Stimulated activated CD8-positive, alpha-beta memory T cell treated with anti-CD3 and anti-CD28 coated beads, Interleukin-7, amount 100 ng/mL, for 1 hour (primary cell): ENCODE measurements at places on chromosomes 3 and 15.

DNA sequence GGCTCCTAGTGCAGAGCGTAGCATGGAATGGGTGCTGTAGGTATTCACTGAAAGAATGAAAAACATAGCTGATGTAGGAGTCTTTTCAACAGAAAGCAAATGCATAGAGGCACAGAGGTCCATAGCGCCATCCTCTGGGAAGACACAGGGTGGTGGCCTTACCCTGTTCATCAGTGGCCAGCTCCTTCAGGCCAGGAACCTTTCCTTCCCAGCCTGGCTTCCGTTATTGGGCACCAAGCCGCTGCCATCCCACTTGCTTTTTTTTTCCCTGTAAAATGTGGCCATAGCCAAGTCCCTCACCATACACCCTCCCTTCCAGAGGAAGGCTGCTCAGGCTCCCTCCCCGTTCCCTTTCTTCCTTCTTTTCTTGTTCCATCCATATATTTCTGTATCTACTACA, 118.1 kb downstream of the ZNF621 start:
- DNase-seq = no peak

GRCh38 chr15:53982071-53982680, 3.9 kb downstream of the UNC13C start:
- DNase-seq = no peak

- no peak for DNase-seq
These were observed 247.3 kb upstream of the KCNH8 start for GRCh38 chr3:18900994-18901393.

- no peak for DNase-seq
These were observed 806.3 kb downstream of the FHIT start for GRCh38 chr3:60444898-60445437.

- no peak for DNase-seq
These were observed 64.3 kb upstream of the PLCL2 start for GRCh38 chr3:16820485-16820884.

- DNase-seq = no peak
These were observed 159.0 kb upstream of the WNT5A start for GRCh38 chr3:55646121-55646520.

DNA sequence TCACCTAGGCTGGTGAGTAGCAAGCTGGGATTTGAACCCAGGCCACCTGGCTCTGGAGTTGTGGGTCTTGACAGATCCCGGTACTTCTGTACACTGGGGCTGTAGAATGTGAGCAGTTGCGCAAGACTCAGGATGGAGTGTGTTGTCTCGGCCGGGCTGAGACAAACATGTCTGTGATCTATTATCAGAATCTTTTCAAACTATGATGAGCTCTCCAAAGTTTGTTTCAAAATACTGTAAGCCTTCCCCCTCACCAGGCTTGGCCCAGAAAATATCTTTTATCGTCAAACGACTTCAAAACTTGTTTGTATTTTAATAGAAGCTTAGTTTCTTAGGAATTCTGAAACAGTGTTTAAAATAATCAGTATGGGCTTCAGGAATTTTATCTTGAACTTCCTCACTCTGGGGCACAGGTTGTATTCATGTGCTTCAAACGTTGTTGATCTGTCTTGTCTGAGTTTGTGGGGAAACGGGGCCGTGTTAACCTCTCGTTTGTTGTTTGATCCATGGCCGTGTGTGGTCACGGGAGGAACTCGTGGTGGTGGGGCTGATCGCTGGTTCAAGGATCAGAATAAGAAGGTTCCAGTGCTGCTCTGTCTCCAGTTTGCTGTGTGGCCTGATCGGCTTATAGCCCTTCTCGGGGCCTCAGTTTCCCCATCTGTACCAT, 40.3 kb upstream of the TFRC start:
- no peak for DNase-seq

DNA sequence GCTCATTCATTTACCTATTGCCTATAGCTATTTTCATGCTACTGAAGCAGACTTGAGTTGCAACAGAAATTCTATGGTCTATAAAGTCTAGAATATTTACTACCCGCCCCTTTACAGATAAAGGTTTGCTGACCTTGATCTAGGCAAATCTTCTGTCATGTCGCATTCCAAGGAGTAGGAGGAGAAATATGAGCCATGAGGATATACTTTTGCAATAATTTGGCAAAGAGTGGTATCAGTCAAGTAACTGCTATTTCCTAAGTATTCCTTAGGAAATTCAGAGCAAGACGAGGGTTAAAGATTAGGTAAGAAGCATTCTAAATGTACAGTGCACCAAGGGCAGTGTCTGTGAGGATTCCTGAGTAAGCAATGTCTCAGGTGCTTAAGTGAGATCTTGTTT, 121.0 kb upstream of the NUDT16 start:
- no peak for DNase-seq

- no peak for DNase-seq
These were observed 50.3 kb upstream of the SPRED1 start for GRCh38 chr15:38202361-38202760.

DNA sequence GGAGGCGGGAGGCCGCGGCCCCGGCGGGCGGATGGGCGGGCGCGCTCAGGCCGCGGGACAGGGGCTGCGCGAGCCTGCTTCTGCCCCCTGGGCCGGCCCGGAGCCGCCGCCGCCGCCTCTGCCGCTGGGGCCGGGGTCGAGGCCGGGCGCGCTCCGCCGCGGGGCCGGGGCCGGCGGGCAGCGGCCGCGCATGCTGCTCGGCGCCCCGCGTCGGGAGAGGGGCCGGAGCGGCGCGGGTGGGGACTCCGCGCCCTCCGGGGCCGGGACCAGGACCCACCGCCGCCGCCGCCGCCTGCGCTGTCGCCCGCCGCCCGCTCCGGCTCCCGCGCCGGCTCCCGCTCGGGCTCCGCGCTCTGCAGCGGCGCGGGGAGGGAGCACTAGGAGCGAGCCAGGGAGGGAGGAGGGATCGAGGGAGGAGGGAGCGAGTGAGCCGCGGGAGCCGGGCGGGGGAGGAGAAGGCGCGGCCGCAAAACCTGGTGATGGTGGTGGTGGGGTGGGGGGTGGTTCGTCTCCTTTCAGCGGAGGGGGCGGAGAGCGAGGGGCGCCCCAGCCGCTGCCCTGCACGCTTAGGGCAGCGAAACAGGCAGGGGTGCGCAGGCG, at the start of gene LINGO1:
Gene LINGO1 (minus strand): TSS at position 379 of the 600 bp plus-strand sequence. CDS start 597 bp downstream, outside the sequence.
- no peak for DNase-seq

DNA sequence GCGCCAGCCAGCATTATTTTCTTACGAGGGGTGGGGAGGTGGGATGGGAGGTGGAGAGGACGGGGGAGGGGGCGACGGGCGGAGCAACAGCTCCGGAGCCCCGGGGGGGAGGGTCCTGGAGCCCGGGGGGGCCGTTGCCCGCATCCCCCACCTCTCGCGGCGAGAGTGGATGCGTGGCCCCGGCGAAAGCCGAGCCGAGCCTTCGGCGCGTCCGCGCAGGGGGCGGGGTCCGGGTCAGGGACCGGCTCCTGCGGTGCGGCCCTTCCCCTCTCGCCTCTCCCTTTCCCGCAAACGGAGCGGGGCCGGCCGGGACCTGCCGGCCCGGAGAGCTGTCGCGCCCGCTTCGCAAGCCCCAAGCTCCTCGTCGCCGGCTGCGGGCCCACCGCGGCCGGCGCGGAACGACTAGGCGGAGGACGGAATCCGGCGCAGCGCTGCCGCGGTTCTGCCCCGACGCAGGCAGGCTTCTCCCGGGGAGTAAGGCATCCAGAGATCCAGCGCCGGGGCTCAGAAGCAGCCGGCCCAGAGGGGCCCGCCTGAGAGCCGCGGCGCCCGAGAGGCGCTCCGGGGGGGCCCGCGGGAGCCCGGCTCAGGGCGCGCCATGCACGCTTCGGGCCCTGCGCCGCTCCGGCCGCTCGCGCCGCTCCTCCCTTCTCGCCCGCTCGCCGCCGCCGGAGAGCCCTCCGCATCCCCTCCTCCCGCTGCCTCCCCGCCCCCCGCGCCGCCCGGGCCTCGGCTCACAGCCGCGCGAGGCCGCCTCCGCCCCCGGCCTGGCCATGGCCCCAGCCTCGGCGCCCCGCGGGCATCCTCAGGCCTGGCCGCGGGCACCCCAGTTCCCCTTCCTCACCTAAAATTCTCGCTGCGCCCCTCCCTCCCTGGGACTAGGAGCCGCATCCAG, 459 bp upstream of the ADCY5 start:
- DNase-seq = no peak

DNA sequence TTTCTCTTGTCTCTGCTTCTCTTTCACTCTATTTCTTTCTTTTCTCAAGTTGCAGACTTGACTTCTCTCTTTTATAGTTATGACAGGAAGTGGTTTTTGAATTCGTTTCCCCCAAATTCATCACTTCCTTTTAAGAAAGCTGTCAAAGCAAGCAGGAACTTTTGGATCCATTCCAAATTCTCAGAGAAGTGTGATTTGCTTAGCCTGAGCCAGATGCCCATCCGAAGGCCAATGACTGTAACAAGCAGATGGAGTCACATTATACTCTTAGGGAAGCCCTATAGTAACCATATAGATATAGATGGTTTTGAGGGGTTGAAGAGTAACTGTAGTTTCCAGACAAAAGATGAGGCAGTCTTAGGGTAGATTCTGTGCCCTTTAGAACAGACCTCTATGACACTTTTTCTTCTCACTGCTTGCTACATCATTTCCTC, 592.0 kb upstream of the KCNMB2 start:
- DNase-seq = no peak

DNA sequence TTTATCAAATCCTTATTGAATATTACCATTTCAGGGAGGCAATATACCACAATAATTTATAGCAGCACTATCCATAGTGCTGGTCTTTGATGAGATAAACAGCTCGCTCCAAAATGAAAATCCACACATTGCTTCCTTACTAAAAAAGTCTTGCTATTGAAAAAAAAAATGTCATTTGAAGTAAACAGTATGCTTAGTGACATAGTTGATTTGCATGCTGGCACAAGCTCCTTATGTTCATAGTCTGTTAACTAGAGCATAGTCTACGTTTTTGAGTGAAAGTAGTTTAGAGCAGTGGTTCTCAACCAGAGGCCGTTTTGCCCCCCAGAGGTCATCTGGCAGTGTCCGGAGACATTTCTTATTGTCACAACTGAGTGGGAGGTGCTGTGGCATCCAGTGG, 249.4 kb upstream of the PDZRN3 start:
- DNase-seq = no peak

DNA sequence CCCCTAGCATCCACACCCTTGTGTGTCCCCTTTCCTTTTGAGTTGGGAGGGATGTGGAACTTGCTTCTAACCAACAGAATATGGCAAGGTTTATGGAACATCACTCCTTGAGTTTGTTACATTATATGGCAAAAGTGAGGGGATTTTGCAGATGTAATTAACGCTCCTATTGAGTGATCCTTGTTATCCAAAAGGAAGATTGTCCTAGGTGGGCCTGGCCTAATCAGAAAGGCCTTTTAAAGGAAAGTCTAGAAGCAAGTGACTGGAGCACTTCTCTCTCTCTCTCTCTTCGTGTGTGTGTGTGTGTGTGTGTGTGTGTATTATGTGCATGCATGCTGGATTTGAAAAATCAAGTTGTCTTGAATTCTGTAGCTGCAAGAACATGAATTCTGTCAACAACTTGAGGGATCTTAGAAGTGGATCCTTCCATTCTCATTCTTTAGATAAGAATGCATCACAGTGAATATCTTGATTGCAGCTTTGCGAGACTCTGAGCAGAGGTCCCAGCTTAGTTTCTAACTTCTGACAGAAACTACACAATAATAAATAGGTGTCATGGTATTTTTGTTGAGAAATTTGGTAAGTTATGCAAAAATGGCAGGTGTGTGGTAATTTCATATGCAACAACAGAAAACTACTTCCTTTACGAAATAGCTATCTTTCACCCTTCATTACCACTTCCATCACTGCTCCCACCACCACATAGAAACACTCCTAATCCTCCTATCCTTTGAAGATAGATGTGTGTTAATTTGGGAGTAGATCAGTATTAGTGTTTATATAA, 360.9 kb upstream of the CBLB start:
- no peak for DNase-seq

DNA sequence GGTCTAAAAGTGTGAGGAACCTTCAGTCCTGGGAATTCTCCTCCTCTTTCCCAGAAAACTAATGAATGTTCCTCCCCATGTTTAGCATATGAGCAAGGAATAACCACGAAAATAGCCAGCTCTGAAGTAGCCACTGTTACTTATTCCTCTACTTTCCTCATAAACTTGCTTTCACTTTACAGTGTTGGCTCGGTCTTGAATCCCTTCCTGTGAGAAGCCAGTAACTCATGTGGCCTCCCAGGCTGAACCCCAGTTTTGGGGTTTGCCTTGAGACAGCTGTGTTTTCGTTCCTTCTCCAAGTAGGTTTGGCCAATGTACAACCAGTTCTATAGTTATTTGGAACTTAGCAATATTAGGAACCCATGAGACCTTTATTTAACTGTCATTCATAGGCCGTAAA, 195.0 kb downstream of the CNTN6 start:
- DNase-seq = no peak
